ENCODE measurements at places on chromosomes 2 and 18.

DNA sequence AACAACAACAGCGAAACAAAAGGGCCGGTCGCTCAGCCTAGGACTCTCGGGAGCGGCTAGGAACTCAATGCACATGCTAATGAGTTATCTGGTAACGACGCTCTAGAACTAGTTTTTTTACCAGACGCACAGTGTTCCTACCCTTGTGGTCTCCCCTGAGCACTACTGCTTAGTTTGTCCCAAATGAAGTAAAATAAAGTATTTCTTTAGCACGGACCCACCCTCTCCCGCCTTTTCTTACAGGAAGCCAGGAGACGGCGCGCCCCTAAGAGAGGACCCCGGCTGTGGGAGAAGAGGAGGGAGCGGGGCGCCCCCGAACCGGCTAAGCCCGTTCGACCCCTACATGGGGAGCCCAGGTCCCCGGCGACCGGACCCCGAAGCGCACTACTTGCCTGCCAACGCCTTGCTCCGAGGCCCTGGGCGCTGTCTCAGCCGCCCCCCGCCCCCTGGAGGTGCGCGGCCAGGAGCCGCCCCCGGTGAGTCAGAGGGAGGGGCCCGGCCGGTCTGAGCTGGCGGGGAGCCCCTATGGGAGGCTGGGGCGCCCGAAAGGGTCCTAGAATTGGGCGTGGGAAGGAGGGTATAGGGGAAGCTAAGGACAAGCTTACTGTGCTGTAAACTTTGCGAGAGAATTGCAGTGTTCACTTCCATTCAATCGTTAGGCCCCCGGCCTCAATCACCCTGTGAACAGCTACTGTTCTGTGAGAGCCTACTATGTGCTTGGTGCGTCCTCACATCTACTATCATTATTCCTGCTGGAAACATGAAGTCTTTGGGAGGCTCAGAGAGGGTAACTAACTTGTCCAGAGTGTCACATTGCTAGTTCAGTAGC lies 3.6 kb upstream of the CAPG start:
- DNase-seq: peak; percentile 51

- DNase-seq: no peak
These were observed 118.7 kb downstream of the KLHL29 start for GRCh38 chr2:23503682-23504081.

DNA sequence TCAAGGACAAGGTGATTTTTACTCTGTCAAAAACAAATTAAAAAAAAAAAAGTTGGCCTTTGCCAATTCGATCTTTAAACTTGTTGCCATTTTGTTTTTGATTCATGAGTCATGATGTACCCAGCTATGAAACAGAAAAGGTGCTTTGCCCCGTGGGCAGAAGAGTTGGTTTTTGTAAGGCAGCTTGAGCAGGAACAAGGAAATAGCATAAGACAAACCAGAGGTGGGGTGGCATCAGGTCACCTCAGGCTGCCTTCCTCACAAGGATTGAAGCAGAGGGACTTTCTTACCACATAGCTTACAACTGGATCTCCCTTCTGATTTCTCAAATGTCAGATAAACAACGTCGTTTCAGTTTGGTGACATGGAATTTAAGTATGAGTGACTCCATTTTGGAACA lies 123.8 kb downstream of the ARL4C start:
- no peak for DNase-seq

- DNase-seq: no peak
These were observed 55.6 kb downstream of the PKP4 start for GRCh38 chr2:158512323-158512722.

- peak; percentile 93 for DNase-seq
These were observed 398.8 kb upstream of the TRIB2 start for GRCh38 chr2:12317814-12318426.

- DNase-seq: no peak
These were observed 43.6 kb upstream of the PTMA start for GRCh38 chr2:231664727-231665126.

- DNase-seq: no peak
These were observed 25.1 kb downstream of the MEIS1 start for GRCh38 chr2:66460031-66460430.

DNA sequence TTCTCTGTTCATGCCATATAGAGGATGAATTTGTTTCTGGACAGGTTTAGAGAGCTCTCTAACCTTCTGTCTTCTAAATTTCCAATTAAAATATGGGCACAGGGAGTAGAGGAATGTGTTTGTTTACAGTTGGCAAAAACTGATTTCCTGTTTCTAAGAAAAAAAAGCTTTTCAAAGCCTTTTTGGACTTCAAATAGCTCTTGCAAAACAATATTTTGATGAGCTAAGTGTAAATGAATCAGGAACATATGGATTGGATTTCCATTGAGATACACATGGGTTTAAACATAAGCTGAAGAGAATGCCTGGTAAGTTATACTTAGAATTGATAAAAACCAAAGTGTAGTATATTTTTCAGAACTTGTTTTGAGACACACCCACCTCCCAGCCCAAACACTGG lies 677.5 kb downstream of the NYAP2 start:
- peak; percentile 60 for DNase-seq

DNA sequence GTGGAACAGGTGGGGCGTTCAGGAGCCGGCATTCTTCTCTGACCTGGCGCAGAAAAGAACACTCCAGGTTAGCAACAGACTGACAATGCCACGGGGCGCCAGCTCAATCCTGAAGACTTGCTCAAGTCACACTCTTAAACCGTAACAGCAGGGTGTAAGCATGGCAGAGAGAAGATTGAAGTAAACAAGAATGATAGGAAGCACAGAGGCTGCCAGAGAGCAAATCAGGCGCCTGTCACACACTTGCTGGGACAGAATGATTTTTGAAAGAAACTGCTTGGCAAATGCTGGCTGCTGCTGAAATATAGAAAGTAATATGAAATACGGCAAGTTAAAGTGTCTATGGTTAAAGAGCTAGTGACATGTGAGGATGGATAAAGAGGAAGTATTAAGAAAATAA lies 80.5 kb downstream of the MEP1B start:
- DNase-seq: no peak
